Tibial nerve (tissue), 4 donors: ENCODE measurements at places on chromosomes 3 and 15. TPM values are rescaled to one million over a fixed set of nuclear protein-coding genes. Genes with fewer than 3 reads are reported as not detected.

The OR4M2 gene
- total RNA-seq, result not detected

The OR5H14 gene
- total RNA-seq, result not detected

The EXD1 gene
- not detected for total RNA-seq

The MEIS2 gene
- total RNA-seq, result 14.7 TPM

The NDUFAF3 gene
- total RNA-seq, result 122 TPM

DNA sequence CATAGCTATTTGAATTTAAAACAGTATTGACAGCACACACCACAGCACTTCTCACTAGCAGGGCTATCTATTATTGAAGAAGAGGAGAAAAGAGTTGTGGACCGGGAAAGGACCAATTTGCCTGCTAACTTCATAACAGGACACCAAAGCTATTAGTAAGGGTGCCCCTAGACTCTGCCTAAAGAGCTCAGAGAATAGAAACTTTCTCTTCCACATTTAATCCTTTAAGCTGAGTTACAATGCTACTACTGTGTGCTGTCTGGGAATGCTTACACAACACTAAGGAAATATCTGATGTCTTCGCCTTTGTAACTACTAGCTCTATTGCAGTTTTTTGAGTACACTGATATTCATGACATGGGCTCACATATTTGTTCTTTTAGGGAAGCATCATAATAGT lies 13.5 kb upstream of the AADAC start:
- DNase-seq, result no peak
- no peaks in the 10 kb centered on the region for H3K4me1 ChIP-seq
- no peaks in the 10 kb centered on the region for H3K36me3 ChIP-seq
- H3K4me3 ChIP-seq, result no peak overlapping the region
- no peaks in the 10 kb centered on the region for H3K27me3 ChIP-seq
- H3K27ac ChIP-seq, result no peak overlapping the region

GRCh38 chr3:72262736-72263135 lies 477.8 kb upstream of the PROK2 start:
- no peak overlapping the region for H3K4me3 ChIP-seq
- H3K36me3 ChIP-seq, result no peaks in the 10 kb centered on the region
- H3K27me3 ChIP-seq, result no peaks in the 10 kb centered on the region
- no peak for DNase-seq
- peaks cover 4% of the 10 kb centered on the region for H3K4me1 ChIP-seq
- no peak overlapping the region for H3K27ac ChIP-seq

DNA sequence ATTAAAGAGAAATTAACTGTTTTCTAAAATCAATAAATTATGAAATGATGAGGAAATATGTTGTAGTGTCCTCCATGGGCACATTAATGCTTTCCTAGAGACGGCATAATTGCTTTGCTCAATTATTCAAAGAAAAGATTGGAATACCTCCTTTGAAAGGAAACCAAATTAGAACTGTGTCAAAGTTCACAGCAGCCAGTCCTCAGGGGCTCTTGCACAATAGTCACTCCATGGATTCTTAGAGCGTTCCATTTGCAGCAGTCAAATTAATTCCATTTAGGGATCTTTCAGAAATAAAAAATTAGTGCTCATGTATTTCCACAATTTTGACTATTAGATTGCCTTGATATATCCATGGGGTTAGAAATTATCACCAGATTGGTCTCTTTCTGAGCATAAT lies 841.6 kb upstream of the DPPA4 start:
- no peaks in the 10 kb centered on the region for H3K36me3 ChIP-seq
- peak; percentile 26 for DNase-seq
- H3K4me1 ChIP-seq, result peaks cover 24% of the 10 kb centered on the region
- no peak overlapping the region for H3K4me3 ChIP-seq
- H3K27ac ChIP-seq, result no peak overlapping the region
- no peaks in the 10 kb centered on the region for H3K27me3 ChIP-seq

GRCh38 chr15:99692825-99693224 lies 40.4 kb downstream of the LYSMD4 start:
- no peaks in the 10 kb centered on the region for H3K27me3 ChIP-seq
- H3K4me3 ChIP-seq, result no peak overlapping the region
- peaks cover 8% of the 10 kb centered on the region for H3K36me3 ChIP-seq
- no peak for DNase-seq
- no peaks in the 10 kb centered on the region for H3K4me1 ChIP-seq

GRCh38 chr3:71389911-71390573 lies 193.5 kb downstream of the FOXP1 start:
- H3K4me1 ChIP-seq, result peaks cover 49% of the 10 kb centered on the region
- no peaks in the 10 kb centered on the region for H3K36me3 ChIP-seq
- no peak overlapping the region for H3K27ac ChIP-seq
- peak overlapping the region; percentile 25 for H3K4me3 ChIP-seq

DNA sequence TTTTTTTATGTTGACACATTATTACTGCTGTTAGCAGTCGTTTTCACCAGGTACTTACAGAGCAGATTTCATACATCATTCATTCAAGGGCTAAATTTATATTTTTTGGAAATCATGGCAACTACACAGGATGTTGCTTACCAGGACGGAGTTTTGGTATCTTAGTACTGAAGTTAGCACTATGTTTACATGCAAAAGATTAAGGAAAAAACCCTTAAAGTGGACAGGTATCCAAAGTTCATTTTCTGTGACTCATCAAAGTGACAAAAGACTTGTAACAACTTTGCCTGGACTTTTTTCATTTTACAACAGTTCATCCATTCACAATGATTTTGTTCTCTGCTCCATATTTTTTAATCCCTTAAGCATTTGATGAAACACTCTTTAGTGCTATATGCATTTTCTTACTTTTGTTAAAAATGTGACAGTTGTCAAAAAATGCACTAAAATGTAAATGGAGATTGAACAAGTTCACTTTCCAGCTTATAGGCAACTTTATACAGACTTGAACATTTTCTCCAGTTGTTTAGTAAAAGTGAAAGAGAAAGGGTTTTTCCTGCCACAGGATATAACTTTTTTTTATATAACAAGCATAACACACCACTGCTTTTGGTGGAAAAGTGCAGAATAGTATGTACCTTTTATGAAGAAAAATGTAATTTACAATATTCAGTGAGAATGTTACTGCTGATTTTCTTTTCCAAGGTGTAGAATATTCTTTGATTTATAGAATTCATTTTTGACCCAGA lies 104.1 kb downstream of the STT3B start:
- no peaks in the 10 kb centered on the region for H3K36me3 ChIP-seq
- no peak overlapping the region for H3K27ac ChIP-seq
- H3K4me1 ChIP-seq, result peaks cover 6% of the 10 kb centered on the region
- H3K4me3 ChIP-seq, result no peak overlapping the region
- no peak for DNase-seq
- H3K27me3 ChIP-seq, result no peaks in the 10 kb centered on the region

GRCh38 chr3:170766823-170767575 lies 103.0 kb downstream of the RPL22L1 start:
- no peaks in the 10 kb centered on the region for H3K4me1 ChIP-seq
- no peaks in the 10 kb centered on the region for H3K27me3 ChIP-seq
- H3K4me3 ChIP-seq, result no peak overlapping the region
